ENCODE measurements at places on chromosomes 7 and 10. TPM values are rescaled to one million over a fixed set of nuclear protein-coding genes. Genes with fewer than 3 reads are reported as not detected.

DNA sequence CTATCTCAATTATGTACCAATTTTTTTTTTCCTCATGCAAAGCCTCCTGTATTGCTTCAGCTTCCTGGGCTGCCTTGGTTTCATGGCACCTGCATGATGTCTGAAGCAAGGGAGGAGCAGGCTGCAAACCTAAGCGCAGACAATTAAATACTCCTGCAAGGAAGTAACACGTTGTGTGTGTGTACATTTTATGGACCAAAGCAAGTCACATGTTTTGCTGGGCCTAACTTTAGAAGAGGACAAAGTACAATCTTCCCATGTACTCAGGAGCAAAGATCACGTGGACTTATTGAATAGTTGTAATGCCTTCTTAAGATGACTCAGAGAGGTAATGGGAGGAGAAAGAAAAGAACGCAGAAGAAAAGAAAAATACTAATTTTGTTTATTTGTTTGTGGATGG, 944.0 kb upstream of the C7orf33 start:
- no peak overlapping the region for H3K4me3 ChIP-seq
- no peak overlapping the region for H3K27ac ChIP-seq
- no peaks in the 10 kb centered on the region for H3K36me3 ChIP-seq

DNA sequence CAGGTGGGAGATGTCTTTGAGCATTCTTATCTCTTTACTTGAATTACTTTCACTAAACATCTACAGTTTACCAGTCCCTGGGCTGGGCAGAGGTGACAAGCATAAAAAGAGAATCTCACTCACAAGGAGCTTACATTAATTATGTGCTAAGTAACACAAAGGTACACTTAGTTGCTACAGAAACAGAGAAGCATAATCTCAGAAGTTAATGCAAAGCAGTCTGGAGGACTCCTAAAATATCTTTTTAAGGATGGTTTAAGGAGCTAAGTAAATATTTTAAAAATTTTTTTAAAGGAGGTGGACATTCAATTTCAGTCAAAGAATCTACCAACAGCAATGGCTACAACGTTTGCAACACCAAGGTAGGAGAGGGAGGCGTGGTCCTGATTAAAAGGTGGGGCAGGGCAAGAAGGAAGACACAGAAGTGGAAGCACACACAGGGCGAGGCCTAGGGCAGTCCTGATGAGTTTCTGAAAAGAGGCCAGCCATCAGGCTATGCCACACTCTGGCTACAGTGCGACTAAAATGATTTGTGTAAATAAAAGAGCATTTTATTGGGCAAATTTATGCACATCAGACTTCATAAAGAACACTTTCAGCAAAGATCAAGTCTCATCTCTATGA, 5.3 kb downstream of the LARP4B start:
- H3K27me3 ChIP-seq: no peaks in the 10 kb centered on the region
- no peak for DNase-seq
- peaks cover 51% of the 10 kb centered on the region for H3K4me1 ChIP-seq
- no peak overlapping the region for H3K4me3 ChIP-seq
- no peaks in the 10 kb centered on the region for H3K36me3 ChIP-seq

DNA sequence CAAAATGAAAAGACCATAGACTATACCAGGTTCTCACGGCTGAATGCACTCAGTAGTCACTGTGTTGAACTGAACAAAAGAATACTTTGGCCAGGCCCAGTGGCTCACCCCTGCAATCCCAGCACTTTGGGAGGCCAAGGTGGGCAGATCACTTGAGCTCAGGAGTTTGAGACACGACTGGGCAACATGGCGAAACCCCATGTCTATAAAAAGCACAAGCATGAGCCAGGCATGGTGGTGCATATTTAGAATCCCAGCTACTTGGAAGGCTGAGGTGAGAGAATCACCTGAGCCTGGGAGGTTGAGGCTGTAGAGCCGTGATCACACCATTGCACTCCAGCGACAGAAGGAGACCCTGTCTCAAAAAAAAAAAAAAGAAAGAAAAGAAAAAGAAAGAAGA, 12.5 kb downstream of the SFXN4 start:
- H3K36me3 ChIP-seq: peaks cover 20% of the 10 kb centered on the region
- H3K27me3 ChIP-seq: no peaks in the 10 kb centered on the region
- no peak for DNase-seq
- H3K4me1 ChIP-seq: no peaks in the 10 kb centered on the region

Gene RADIL
- 3.4 TPM for total RNA-seq

Gene NPFFR1
- total RNA-seq: not detected

Gene OR2A7
- 1.1 TPM for total RNA-seq

Gene TMEM178B
- 0.99 TPM for total RNA-seq

Gene MYL7
- not detected for total RNA-seq
